ENCODE measurements at places on chromosomes 4 and X.

- no peak for DNase-seq
Observed at GRCh38 chrX:17417372-17417771, 42.4 kb downstream of the NHS start.

DNA sequence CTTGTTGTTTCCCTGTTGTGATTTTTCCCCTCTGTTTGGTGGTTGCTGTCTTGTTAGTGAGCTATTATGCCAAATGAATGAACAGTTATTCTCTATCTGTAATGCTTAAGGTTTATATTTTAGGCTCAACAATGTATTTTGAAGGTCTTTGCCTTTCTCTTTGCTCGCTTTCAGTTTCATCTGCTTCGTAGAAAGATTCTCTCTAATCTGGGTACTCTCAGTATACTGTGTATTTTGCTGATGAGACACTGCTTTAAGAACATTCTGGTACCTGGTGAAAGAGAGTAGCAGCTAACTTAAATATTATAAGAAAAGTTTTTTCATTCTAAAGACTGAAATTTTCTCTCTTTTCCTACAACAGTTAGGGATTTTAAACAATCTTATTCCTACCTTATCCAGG is 1274.7 kb upstream of the PABPC4L start:
- DNase-seq = no peak

DNA sequence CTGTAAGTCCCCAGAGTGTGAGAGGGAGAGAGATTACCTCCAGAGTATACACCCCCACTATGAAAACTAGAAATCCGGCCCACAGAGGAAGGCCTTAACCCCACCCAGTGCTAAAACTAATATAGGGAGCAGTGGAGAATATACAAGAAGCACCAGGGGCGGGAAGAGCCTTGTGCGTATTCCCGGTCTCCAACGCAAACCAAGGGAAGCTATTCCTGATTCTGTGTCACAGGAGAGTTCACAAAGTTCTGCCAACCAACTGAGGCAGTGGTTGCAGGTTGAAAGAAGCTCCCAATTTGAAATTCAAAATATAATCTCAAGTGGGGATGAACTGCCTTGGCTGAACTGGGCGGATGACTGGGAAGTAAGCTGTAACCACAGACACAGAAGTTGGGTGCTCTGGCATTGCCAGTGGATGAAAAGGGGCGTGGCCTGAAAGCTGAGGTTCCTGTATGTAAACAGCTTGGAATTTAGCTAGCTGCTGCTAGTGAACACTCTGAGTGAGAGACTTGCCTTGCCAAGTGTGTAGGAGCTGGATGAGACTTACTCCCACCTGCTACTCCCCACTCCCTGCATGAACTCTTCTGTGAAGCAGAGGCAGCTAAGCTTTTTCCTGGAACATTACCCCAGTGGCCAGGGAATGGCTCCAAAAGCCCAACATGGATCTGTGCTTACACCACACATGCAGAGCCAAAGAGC is 32.7 kb downstream of the ELF2 start:
- peak; percentile 67 for DNase-seq

GRCh38 chr4:6873792-6874461 is 35.7 kb upstream of the TBC1D14 start:
- peak; percentile 65 for DNase-seq

DNA sequence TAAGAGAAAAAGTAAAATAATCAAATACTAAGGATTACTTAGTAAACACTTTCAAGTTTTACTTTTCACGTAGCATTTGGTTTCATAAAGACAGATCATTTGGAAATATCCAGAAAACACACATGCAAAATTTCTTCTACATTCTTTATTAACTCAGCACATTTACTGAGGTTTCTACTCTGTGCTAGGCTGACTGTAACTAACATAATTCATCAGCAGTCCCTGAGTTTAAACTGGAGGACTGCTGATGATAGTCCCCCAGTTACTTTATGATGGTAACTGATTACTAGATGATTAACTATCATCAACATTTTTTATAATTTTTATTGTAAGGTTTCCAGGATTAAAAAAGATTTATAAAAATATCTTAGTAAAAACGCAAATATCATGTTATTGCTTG is 12.3 kb downstream of the LEF1 start:
- no peak for DNase-seq

DNA sequence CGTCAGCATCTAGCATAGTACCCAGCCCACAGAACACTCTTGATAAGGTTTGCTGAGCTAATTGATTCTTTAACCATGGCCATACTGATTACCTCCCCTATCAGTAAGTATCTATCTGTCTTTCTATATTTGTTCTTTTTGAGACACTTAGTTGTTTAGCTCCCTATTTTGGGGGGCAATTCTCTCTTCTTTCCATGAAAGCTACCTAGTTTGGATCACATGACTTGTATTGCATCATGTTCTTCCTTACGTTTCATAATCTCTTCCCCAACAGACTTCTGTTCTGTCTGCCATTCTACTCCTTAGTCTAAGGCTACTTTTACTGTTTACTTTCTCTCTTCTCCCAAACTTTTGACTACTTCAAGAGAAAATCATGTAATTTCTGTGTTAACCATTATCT is 39.0 kb downstream of the TBC1D19 start:
- DNase-seq = no peak

DNA sequence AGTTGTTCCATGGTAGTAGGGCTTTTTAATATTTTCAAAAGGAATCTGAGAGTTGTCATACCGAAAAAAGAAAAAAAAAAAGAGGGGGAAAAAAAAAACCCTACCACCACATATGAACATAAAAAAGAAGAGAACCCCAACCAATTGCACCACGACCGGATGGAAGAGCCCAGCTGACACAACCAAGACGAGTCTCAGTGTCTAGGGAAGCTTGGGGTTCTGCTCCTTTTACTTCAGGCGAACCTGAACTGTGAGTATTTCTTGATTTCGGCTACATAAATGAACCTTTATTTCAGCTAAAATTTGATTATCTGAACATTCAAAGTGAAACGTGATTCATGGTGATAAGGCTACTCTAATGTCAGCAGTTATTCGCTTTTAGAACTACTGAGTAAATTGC is at the start of gene GPR34:
TSS of gene GPR34 (plus strand) at position 139 of the 400 bp plus-strand sequence. CDS start 6,661 bp downstream, outside the sequence.
- DNase-seq = no peak

- DNase-seq = no peak
Observed at GRCh38 chrX:136768469-136769084, 12.2 kb downstream of the ARHGEF6 start.

GRCh38 chr4:70062000-70062399 is 11.8 kb downstream of the HTN1 start:
- DNase-seq = no peak

- DNase-seq = no peak
Observed at GRCh38 chrX:39930786-39931528, 166.8 kb downstream of the BCOR start.

DNA sequence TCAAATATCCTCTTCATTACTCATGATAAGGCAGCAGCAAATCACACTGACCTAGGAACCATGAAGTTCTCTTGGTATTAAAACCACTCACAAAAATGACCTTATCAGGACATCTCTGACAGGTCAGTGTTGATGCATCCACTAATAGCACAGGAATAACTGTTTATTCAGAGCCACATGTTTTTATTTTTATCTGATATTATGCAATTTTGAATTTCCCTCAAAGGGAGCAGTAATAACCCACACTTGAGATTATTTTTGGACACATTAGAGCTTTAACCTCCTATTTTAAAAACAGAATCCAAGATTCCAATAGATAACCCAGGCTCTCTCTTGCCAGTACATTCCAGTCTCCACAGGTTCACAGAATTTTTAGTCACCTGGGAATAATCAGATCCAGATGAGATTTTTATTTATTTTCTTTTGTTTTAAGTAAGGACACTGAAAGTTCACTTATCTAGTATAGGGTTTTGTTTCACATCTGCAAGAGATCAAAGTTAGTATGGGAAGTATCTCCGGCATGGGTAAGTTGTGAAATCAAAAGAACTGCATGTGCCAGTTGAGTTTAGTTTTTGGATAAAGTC is 36.3 kb upstream of the MYOZ2 start:
- no peak for DNase-seq

- peak; percentile 7 for DNase-seq
Observed at GRCh38 chr4:142917678-142918077, 71.6 kb upstream of the INPP4B start.

GRCh38 chr4:168955674-168956073 is 54.4 kb downstream of the CBR4 start:
- DNase-seq = no peak

GRCh38 chrX:75748431-75748830 is 36.6 kb downstream of the MAGEE2 start:
- no peak for DNase-seq

DNA sequence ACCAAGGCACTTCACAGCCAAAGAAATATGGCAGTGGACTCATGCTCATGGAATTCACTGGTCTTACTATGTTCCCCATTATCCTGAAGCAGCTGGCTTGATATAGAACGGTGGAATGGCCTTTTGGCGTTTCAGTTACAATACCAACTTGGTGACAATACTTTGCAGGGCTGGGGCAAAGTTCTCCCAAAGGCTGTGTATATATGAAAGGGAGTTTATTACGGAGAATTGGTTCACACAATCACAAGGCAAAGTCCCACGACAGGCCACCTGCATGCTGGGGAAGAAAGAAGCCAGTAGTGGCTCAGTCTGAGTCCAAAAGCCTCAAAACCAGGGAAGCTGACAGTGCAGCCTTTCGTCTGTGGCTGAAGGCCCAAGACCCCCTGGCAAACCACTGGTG is 50.8 kb upstream of the SMARCAD1 start:
- no peak for DNase-seq

- DNase-seq = no peak
Observed at GRCh38 chr4:39032218-39033085, at the start of gene TMEM156. Gene TMEM156 (minus strand): TSS chr4:39032409. CDS start chr4:39032313, 96 bp downstream.

- DNase-seq = no peak
Observed at GRCh38 chr4:113951263-113951662, 28.2 kb downstream of the ARSJ start.

- no peak for DNase-seq
Observed at GRCh38 chrX:107117993-107118321, 665 bp downstream of the RBM41 start.

DNA sequence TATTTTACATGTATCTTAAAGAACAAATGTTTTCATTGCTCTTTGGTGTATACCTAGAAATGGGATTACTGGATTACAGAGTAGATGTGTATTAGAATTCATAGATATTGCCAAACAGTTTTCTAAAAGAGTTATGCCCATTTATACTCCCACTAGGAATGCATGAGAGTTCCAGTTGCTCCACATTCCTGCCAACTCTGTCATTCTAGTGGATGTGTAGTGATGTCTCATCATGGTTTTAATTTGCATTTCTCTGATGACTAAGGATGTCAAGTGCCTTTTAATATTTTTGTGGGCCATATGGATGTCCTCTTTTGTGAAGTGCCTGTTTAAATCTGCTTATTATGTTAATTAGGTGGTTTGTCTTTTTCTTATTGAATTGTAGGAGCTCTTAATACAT is 65.6 kb upstream of the BMP2K start:
- peak; percentile 20 for DNase-seq

GRCh38 chr4:168803732-168804131 is 206.3 kb downstream of the CBR4 start:
- no peak for DNase-seq

DNA sequence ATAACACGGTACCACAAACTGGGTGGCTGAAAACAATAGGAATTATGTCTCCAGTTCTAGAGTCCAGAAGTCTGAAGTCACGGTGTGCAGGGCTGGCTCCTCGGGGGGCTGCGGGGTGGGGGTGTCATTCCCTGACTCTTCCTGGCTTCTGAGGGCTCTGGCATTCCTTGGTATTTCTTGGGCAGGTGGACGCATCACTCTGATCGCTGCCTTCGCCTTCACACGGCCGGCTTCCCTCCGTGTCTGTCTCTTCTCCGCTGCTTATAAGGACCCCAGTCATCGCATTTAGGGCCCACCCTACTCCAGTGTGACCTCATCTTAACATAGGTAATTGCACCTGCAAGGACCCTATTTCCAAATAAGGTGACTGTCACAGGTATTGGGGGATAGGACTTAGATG is 134.6 kb downstream of the CPZ start:
- DNase-seq = no peak

- DNase-seq = peak; percentile 50
Observed at GRCh38 chr4:178395798-178396197, 953.6 kb upstream of the AGA start.

- no peak for DNase-seq
Observed at GRCh38 chr4:162011089-162011488, 152.7 kb downstream of the FSTL5 start.

- no peak for DNase-seq
Observed at GRCh38 chrX:45778616-45779015, 577.9 kb upstream of the DIPK2B start.

DNA sequence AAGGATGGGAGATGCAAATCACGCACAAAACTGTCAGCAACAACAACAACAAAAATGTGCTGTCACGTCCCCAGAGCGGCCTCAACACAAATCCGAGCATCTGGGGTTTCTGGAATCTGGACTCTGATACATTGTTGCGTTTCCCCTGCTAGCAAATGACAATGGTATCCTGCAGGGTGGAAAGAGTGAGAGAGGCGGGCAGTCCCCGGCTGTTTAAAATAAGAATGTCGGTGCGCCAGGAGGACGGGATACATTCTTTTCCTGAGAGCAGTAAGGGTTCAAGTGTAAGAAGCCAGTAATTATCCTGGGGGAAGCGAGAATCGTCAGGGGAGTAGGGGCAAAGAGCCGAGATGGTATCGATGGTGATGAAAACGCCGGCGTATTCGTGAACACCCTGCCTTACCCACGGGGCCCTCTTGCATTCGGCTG is 310.2 kb downstream of the ASMT start:
- DNase-seq = no peak

Data from T47D (cell line).